ENCODE measurements at places on chromosomes 1 and 21.

DNA sequence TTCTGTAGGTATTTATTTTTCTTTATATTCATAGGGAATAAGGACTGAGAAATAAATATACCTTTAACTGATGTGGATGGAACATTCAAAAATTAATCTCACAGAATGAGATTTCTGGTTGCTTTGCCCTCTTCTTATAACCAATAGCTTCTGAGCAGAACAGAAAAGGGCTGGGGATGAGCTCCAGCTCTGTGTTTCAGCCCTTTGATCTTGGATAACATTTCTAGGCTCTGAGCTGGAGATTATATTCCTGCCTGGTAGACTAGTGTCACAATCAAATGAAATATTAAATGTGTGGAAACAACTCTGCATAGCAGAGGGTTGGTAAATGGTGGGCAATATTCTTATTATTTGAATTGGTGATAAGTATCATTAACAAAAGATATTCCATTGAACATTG is 14.6 kb downstream of the MAP3K21 start:
- DNase-seq = no peak

GRCh38 chr1:55061000-55061705 is 21.8 kb downstream of the PCSK9 start:
- DNase-seq = no peak

GRCh38 chr21:28693476-28693875 is 299.2 kb downstream of the LTN1 start:
- DNase-seq = no peak

DNA sequence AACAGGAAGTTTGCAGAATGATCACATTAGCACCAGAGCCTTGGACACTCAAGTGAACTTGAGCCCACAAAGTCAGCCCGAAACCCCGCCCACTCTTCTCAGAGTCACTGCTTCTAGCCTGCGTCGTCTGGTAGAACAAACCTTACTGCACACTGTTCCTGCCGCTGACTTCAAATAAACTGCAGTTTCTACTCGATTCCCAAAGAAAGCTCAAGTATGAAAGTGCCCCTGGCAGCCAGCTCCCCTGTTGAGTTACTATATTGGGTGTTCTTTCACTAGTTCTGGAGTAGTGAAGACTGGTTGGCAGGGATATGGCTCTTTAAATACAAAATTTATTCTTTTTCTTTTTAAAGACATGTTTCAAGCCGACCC is 164.7 kb downstream of the GALNT2 start:
- DNase-seq = no peak

DNA sequence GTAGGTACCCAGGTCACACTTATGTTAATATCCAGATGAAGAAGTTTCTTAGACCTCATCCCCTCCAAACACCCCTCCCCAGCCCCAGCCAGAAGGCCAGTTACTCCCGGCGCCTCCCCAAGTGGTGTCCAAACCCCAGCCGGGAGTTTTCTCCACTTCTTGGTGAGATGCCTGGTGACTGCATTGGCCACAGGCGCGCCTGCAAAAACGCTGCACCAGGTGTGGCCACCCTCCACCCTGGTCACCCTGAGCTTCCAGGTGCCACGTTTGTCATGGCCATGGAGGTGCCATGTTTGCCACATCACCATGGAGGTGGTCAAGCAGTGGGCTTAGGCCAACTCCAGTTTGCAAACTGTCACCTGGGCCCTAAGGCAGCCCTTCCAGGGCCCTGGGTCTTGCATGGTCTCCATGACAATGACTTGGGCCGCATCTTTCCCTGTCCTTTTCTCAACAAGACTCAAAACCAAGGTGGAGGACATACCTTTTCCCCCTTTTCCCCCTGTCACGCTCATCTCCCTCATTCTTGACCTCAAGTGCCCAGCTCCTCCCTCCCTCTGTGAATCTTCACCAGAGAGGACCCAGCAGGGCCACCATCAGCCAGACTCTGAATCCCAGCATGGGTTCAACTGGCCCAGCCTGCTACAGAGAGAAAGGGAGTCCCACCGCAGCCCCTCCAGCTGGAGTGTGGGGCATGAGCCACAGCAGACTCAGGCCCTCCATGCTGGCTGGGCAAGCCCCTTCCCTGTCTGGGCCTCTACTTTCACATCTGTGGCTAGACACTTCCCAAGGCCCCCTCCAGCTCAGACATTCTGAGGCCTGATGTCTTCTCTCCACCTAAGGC is 125.9 kb upstream of the ZBTB40 start:
- DNase-seq = peak; percentile 3

- peak; percentile 66 for DNase-seq
These were observed 7.0 kb downstream of the EFNA3 start for GRCh38 chr1:155085504-155086127.

GRCh38 chr1:58003059-58003458 is 543.5 kb downstream of the OMA1 start:
- no peak for DNase-seq

DNA sequence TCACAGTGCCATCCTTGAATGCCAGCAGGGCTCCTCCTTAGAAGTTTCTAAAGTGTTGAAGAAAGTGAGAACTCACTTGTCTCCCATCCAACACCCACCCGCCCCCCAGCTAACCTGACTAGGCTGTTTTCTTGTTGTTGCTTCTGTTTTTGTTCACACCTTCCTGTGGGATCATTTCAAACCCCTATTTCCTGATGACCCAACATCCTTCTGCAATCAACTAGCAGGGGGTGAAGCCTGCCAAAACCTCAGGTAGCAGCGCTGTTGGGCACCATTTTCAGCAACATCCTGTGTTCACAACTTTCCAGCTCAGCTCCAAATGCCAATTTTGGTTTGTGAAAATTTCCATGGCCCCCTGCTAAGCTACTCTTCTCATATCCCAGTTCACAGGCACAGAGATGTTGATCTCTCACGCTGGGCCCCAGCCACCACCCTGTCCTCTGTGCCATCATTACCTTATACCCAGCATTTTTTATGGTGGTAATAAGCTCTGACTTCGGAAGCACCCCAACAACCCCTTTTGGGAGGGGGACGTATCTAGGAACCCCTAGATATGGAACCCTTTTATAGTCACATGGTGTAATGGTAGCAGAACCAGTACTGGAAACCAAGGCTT is 41.4 kb downstream of the CDC7 start:
- no peak for DNase-seq

GRCh38 chr1:246176126-246177024 is 330.7 kb downstream of the SMYD3 start:
- no peak for DNase-seq

DNA sequence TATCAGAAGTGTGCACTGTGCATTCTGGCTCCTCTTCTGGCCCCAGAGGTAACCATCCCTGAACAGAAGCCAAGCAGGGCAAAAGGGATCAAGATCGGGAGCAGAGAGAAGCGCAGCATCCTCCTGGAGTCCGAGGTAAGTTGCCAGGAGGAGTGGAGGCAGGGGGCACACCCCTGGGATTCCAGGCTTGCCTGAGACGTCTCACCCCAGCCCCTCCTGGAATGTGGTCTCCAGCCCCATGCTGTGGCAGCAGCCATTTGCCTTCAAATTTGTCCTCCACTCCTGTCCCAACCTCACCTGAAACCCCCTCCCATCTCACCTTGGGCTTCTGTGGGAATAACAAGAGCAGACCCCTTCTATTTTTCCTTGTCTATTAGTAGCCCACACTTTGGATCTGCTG is 10.1 kb downstream of the LRRC71 start:
- no peak for DNase-seq

GRCh38 chr1:220497220-220497947 is 30.6 kb upstream of the MARK1 start:
- DNase-seq = no peak

Measured in AG20443 (cell line).